ENCODE measurements at places on chromosomes 6 and 20.

- no peak for DNase-seq
These were observed 46.5 kb downstream of the RRBP1 start for GRCh38 chr20:17635332-17636244.

DNA sequence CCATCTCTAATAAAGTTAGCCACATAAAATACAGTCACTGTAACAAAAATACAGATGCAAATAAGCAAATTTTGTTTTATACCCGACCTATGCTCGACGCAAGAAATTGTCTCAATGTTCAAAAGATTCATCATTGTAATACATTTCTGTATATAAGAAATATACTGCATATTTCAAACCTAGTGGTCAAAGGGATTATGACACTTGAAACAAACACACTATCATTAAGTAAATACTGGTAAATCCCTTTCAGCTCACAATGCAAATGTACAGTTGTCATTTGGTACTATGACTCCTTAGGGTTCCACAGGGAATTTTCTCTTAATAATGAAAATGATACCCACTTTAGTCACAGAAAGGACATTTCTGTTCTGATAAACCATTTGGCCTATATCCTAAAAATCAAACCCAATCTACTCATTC, 2.2 kb downstream of the HIVEP2 start:
- no peak for DNase-seq

- DNase-seq: no peak
These were observed 16.6 kb downstream of the B4GALT5 start for GRCh38 chr20:49697071-49697470.

GRCh38 chr20:5751856-5752255, 1.7 kb downstream of the SHLD1 start:
- DNase-seq: no peak

- DNase-seq: no peak
These were observed 201.2 kb downstream of the THBS2 start for GRCh38 chr6:169052462-169052861.

GRCh38 chr6:34834789-34835518, 43.1 kb downstream of the BLTP3A start:
- DNase-seq: no peak

DNA sequence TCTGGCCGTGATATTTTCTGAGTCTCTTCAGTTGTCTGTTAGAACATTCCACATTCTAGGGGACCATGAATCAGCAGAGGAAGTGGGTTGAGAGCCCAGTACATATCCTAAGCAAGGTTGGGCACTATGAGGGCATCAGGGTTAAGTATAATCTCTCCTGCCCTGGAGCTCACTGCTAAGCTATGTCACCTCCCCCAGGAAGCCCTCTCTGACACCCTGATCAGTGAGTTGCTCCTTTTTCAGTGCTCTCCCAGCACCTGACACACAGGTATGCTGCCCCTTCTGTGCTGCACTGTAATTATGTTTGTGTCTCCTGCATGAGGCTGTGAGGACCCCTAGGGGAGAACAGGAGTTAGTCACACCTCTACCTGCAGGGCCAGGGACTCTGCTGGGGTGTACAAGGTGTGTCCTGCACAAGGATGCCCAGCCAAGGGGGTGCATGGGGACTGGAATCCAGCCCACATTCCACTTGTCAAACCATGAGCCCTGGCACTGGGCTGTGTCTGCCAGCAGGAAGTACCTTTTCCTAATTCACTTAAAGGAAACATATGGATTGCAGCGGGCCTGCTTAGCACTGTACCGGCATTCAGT, 3.9 kb downstream of the RAB44 start:
- DNase-seq: no peak

DNA sequence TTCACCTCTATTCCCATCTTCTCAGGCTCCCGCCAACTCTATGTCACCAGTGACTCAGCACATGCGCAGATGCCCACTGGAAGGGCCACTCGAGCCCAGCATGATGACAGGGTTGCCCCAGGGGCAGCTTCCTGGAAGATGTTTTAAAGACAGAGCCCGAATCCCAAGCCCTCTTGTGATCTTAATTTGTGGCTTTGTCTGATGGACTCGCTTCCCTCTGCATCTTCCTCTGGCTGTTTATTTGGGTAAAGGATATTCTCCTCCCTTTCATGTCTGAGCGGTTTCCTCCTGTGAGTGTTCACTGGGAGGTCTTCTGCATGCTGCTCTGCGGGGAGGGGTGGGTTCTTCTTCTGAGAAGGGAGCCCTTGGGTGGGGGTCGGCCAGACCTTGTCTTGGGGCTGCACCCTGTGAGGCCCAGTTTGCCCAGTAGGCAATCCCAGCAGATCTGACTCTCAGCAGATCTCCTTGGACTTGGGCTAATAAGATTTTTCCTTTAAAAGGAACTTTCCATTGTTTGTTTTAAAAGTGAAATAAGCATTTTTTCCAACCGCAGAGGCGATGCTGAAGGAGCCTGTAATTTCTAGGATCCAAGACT, 401.0 kb downstream of the CDC5L start:
- DNase-seq: no peak

DNA sequence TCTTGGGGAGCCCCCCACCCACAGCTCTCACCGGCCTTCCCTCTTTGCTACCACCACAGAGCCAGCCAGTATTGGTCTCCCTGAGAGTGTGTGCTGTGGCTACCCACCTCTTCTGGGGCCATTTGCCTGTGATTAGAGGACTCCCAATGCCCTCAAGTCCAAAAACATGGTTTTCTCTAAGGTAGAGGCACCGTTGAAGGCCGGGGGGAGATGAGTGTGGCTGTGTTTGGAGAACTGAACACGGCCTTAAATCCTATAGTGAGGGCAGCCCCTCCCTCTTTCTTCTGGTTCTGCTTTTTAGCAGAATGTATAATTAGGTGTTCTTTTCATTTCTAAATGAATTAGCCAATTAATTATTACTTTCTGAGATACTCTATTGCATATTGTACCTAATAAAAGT, 2.5 kb downstream of the CCR6 start:
- no peak for DNase-seq

- no peak for DNase-seq
These were observed 43.5 kb downstream of the PANK2 start for GRCh38 chr20:3932681-3933080.

- DNase-seq: no peak
These were observed 26.7 kb upstream of the DEFB112 start for GRCh38 chr6:50076431-50076830.

GRCh38 chr6:93040375-93040774, 379.0 kb downstream of the EPHA7 start:
- no peak for DNase-seq

GRCh38 chr6:43843097-43843645, 73.2 kb downstream of the VEGFA start:
- no peak for DNase-seq

DNA sequence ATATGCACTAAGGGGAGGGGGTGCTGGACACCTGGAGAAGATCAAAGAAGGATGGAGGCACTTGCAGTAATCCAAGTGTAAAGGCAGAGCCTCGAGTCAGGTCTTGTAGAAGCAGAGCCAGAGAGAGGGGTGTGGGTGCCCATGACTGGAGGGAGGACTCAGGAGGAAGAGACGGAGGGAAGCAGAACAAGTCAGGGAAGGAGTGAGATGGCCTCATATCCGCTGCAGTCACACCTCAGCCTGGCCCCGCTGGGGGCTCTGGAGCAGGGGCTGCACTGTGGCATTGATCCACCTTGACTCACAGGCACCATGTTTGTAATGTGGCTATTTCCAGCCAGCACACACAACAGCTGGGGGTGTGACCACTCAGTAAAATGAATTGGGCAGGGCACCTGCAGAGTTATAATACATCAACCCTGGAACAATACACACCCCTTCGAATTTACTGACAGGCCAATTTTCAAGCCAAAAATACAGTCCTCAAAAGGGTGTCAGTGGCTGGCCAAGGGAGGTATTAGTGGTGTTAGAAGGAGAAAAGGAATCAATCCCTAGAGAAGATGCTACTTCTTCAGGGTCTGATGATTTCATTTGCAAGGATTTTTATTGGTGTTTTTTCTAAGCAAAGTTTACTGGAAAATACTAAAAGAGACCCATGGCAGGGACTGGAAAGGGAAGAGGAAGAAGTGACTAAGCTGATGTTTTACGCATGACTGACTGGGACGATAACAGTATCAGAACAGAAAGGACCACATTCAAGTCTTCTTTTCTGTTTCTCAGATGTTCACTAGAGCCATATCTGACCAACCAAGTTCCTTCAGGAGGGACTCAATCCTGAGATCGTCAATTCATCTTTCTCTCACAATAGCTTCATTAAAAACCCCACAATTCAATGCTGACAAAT, 18.9 kb upstream of the NXT1 start:
- DNase-seq: no peak

GRCh38 chr6:2884804-2885203, 18.3 kb downstream of the SERPINB9 start:
- no peak for DNase-seq

- DNase-seq: no peak
These were observed 1.6 kb downstream of the DBNDD2 start for GRCh38 chr20:45409521-45410272.

DNA sequence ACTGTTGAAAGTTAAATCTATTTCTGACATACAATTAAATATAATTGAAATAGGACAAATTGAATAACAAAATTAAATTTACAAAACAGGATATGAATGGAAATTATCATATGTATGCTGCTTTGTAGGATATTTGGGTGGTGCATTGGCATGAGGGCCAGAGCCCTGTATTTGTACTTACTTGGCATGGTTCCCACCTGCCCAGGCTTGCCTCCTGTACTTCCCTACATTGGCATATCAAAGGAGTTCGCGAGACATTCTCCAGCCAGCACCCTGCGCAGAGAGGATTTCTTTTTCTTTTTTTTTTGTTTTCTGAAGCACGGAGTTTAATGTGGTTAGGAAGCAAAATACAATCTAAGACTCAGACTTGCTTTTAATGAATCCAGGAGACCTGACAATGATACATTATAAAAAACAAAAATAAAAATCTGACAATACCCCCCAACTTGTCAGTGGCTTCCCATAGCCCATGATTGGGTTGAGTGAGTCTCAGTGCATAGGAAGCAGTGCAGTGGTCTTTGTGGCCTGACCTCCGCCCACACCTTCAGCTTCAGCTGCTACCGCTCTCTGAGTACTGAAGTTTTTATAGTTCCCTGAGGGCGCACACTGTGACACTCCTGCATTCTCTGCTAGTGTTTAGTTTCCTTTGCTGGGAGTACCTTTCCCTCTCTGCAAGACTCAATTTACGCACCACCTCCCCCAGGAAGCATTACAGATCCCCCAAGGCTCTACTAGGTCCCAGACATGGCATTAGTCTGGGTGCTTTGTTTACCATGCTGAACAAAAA, 440.8 kb downstream of the UTRN start:
- no peak for DNase-seq

GRCh38 chr20:60903325-60903971, 348.6 kb upstream of the CDH4 start:
- DNase-seq: no peak

GRCh38 chr6:159689001-159689400, 4.0 kb downstream of the SOD2 start:
- DNase-seq: no peak

GRCh38 chr6:71480577-71480976, 192.0 kb downstream of the OGFRL1 start:
- no peak for DNase-seq

DNA sequence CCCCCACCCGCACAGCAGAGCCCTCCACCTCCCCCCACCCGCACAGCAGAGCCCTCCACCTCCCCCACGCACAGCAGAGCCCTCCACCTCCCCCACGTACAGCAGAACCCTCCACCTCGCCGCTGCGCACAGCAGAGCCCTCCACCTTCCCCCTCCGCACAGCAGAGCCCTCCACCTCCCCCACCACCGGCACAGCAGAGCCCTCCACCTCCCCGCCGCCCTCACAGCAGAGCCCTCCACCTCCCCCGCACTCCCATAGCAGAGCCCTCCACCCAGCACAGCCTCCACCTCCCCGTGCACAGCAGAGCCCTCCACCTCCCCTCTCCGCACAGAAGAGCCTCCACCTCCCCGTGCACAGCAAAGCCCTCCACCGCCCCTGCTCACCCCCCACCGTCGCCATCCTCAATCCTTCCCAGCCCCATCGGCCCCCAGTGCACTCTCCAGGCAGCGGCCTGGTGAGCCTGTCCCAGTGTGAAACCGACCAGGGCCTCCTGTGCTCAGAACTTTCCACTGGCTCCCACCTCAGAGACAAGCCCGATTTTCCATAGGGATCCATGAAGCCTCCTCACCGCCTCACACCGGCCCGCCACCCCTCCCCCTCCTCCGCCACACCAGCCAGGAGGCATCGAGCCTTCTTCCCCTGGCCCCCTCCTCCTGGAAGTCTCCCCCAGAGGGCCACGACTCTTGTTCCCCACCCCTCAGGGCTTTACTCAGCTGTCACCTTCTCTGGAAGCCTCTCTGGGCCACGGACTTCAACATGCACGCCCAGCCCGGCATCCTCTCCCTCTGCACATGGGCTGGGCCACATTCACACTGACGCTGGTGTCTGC, 347.1 kb downstream of the ZFAND3 start:
- no peak for DNase-seq

GRCh38 chr6:158666628-158667359, 16.9 kb downstream of the SYTL3 start:
- DNase-seq: no peak

DNA sequence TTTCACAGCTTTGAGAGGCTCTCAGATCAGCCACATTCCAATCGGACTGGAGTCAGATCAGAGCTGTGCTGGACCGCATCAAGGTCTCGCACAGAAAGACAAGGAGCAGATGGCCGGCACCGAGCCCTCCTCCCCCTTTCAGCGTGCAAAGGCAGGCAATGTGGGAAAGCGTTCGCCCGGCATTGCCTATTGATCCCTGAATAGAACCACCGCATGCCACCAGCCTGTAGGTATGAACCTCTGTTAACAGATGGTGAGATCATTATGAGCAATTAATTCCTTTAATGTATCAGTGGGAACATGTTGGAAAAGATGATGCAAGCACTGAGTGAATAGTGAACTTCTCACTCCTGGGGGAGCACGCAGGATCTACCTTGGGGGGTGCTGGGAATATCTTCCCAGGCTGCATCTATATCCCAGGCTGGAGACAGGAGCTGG, 117.5 kb upstream of the ID4 start:
- no peak for DNase-seq

GRCh38 chr6:21598674-21599023, 5.1 kb downstream of the SOX4 start:
- DNase-seq: no peak

- no peak for DNase-seq
These were observed 7.6 kb upstream of the RNF114 start for GRCh38 chr20:49928411-49929141.

GRCh38 chr6:83472767-83473166, 39.6 kb upstream of the PRSS35 start:
- DNase-seq: no peak
